Activated T-helper 17 cell treated with anti-CD3 and anti-CD28 coated beads, Interleukin-2, amount 50 U/mL, for 72 hours (primary cell): ENCODE measurements at places on chromosomes 4 and X.

GRCh38 chr4:139540632-139541031 is 15.4 kb downstream of the SETD7 start:
- no peak for ATAC-seq

DNA sequence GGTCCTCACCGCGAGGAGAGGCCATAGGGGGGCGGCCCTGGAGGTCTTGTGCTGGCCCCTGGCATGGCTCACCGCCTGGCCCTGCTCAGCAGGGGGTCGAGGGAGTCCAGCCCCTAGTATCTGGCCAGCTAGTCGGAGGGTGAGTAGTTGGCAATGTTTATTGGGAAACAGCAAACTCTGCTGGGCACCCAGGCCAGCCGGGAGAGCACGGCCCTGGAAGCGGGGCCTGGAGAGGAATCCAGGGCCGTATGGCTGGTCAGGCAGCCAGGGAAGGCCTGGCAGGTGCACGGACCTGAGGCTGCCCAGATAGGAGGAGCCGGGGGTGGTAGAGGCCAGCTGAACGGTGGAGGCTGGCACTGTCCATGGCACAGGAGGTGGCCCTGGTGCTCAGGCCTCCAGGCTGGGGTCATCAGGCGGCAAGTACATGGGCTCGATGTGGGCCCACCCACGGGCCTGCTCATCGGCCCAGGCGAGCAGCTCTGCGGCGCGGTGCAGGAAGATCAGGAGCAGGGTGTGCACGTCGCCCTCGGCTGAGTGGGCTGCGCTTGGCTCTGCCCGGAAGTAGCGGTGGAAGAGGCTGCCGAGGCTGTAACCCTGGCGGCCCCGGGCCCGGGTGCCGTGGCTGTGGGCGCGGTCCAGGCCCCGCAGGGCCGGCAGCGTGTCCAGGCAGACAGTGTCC is 1.4 kb downstream of the TREX2 start:
- ATAC-seq, result no peak

DNA sequence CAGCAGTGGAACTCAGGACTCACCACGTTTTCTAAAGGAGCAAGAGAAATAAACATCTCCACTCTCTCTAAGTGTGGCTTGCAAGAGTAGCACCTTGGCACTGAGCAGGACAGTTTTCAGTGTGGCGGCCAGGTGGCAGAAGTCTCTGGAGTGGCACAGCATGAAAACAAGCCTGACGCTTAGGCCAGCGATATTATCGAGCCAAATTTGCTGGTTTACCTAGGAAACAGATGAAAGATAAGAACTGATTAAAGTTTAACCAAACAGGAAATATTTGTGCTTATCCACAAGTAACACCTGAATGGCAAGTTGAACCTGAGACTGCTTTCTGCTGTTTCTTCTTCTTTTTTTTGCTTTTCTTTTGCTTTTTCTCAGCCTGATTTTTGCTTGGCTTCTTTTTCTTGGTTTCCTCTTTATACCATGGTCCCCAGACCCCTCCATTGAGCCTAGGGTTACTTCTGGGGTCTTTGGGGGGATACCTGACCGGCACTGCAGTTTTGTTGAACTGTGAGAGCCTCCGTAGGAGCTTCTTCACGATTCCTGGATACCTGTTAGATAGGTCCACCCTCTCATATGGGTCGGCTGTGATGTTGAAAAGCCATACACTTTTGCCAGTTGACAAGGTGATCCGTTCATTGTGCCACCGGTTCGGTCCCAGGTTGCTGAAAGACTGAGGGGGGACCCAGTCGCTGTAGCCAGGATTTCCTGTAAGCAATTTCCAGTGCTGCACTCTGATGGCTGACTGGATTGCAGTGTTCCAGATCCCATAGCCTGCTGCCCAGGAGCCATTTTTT is 77.3 kb downstream of the ARSJ start:
- ATAC-seq, result peak; percentile 88

- no peak for ATAC-seq
Measured at GRCh38 chr4:53674903-53675302, 83.6 kb upstream of the LNX1 start.

DNA sequence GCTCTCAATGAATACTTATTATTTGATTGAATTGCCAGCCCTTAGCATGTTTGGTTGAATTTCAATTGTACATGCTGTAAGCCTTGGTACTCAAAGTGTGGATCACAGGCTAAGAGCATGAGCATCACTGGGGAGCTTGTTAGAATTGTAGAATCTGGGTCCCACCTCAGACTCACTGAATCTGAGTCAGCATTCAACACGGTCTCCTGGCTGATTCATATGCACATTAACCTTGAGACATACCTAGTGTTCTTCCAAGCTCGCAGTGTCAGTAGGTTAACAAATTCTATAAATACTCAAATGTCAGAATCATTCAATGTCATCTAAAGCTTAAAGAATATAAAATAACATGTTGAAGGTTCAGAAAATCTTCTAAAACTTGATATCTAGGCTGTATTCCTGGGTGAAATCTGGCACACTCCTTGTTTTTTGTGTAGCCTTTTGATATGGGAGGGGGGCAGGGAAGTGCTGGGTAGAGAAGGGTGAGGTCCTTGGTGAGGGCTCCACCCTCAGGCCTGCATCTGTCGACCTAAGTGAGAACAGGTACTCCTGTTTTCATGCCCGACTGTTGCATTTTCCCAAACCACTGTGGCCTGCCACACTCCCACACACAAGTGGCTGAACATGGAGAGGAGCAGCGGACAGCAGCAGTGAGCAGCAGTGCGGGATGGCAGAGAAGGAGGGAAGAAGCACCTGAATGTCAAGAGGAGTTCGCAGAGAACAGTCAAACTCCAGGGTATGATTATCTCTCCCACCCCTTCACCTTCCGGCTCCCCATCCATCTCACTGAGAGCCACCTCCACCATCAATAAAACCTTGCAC is 529.6 kb upstream of the IGFBP7 start:
- no peak for ATAC-seq

DNA sequence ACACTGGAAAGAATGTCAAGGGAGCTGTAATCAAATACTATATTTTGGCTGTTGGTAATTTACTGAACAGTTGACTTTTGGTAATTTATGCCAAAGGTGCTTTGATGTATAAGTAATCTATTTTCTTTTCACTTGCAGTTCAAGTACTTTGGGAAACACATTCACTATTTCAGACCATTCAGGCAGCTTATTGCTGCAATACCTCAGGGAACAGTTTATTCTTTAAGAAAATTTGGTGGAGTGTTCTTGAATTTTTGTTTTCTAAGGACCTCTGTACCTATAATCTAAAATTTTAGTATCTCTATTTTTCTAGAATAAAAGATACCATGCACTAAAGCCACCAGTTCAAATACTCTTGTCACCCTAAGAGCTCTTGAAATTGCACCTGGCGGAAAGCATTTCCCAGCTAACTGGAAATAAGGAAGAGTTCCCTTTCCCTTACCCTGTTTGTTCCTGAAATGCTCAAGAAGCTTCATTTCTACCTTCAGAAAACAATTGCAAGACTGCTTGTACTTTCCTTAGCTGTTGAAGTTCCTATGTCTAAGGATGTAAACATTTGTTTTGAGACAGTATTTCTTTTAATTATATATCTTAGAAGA is 633.5 kb upstream of the FAT1 start:
- ATAC-seq, result no peak

DNA sequence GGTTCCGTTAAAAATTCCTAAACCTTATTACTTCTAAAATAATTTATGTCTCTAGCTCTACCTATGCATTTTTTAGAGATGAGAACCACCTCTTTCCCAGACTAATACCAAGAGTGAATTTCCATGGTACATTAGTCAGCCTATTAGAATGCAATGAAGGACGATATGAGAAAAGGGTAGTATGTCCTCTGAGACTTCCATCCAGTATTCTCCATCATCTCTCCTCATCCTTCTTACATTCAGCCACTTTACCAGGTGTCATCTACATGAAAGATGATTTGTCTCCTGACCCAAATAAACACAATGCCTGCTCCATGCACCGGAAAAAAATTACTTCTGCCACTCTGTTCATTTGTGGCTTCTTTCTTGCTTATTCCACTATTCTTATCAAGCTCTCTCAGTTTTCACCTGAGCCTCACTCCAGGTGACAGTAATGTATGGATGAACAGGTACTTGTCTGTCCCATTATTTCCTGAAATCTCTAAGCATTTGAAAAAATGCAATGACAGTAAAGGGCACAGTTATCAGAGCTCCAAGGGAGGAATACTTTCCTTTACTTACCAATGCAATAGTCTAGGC is 97.9 kb downstream of the MAB21L2 start:
- ATAC-seq, result no peak

GRCh38 chr4:46404981-46405380 is 15.1 kb upstream of the GABRA2 start:
- ATAC-seq, result no peak

DNA sequence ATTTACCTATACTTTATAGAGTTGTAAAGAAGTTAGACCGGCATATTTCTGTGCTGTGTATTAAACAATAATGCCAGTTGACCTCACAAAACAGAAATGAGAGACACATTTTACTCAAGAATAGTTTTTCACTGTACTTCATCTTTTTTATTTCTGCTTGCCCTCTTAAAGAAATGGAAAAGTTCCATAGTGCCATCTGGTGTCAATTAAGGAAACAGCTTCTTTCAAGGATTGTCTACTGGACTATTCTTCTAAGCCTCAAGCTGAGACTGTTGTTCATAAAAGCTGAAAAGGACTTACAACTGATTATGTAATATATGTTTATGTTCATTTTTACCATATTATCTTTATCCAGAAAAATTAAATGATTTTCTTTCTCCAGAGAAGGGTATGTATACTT is 1523.7 kb downstream of the ARAP2 start:
- ATAC-seq, result no peak

- ATAC-seq, result no peak
Measured at GRCh38 chrX:2694914-2695267, 3.8 kb downstream of the CD99 start.

GRCh38 chrX:19750028-19750782 is 137.2 kb downstream of the SH3KBP1 start:
- ATAC-seq, result peak; percentile 14

- no peak for ATAC-seq
Measured at GRCh38 chr4:129176864-129177263, 80.9 kb downstream of the C4orf33 start.

GRCh38 chrX:113212052-113212451 is 371.4 kb upstream of the AMOT start:
- no peak for ATAC-seq

DNA sequence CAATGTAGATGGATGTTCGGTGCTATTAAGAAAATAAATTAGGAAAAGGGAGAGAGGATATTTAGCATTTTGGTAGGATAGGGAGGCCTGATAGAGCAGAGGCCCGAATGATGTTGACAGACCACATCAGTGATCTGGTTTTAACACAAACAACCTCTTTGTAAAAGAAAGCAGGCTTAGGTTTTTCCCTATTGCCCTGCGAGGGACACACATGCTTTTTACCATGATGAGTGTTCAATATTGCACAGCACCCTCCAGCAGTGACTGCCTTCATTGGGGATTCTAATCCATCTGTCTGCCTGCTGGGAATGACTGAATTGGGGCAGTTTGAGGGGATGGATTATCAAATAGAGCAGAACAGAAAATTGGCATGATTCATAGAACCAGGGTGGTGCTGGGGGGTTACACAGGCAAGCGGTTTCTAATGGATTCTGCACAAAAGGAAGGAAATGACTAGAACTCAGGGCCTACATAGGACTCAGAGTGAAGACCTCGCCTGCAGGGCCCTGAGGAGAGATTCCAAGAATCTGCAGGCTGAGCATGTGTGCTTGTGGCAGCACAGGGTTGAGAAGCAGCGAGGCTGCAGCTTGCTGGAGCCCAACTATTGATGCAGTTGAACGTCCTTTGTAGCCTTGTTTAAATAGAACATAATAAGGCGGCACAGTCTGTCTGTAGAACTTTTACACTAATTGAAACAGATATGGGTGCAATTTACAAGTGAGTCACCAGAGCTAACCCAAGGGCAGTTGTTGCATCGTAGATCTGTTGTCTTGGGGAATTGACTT is 58.0 kb downstream of the RHOH start:
- peak; percentile 44 for ATAC-seq
